Left renal pelvis (tissue), 4 donors: ENCODE measurements at places on chromosomes 7 and 10.

GRCh38 chr7:7962851-7963250, 5.7 kb upstream of the GLCCI1 start:
- DNase-seq = no peak

DNA sequence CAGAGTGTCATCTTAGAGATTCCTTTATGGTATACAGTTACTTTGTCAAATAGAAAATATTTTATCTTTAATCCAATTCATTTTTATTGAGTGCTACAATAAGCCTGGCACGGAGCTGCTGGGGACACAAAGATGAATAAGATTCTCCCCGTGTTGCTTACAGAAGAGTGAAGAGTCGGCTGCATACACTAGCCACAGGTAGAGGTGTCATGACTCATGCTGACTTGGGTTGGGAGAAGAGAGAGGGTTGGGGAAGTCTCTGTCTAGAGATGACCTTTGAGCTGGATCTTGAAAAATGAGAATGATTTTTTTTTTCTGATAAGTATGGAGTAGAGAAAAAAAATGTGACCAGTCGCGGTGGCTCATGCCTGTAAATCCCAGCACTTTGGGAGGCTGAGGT, 289.9 kb upstream of the CELF2 start:
- DNase-seq = no peak

GRCh38 chr7:113873554-113874151, 45.2 kb downstream of the PPP1R3A start:
- DNase-seq = no peak

DNA sequence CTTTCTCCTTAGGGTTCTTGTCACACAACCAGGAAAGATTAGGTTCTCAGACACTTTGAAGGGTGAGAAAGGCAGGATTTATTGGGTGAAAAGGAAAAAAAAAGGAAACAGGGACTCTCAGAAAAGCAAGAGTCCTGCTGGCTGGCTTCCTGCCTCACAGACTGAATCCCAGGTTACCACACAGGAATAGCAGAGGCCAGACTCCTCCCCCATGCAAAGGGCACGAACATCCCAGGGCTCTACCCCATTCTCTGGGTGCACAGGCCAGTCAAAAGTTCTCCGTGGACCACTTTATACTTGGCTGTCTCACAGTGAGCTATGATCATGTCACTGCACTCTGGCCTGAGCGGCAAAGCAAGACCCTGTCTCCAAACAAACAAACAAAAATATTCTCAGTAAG, 42.6 kb downstream of the HOXA1 start:
- DNase-seq = no peak

DNA sequence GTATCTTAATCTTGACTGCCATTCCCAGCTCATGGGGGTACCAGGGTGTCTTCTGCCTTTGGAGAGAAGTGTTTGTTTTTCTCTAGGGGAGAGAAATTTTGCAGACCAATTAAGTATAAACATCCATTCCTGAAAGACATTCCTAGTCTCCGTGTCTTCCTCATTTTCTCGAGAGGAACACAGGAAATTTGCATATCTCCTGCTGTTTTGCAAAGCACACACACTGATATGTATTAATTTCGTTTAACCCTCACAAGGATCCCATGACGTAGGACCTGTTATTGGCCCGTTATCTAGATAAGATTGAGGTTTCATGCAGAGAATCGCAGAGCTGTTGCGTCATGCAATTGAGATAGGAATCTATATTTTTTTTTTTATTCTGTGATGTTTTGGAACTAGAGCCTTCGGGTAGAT, 944 bp downstream of the RHBDD2 start:
- no peak for DNase-seq

DNA sequence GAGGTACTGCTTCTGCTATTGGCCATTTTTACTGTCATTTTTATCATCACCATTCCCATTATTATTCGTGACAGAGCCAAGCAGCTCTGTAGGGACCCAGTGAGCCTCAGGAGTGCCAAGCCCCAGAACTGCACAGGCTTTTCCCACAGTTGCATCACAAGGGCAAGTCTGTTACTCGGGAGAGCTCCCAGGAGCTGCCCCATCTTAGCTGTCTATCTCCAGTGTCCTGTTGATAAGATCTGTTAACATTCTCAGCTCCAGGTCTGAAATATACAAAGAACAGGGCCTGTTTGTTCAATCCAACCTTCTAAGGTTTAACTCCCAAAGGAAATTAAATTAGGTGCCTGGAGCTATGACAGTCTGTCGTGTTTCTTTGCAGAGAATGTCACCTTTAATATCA, 20.2 kb upstream of the TRIM8 start:
- DNase-seq = no peak

- no peak for DNase-seq
Observed at GRCh38 chr10:772227-772637, 82.8 kb upstream of the DIP2C start.

DNA sequence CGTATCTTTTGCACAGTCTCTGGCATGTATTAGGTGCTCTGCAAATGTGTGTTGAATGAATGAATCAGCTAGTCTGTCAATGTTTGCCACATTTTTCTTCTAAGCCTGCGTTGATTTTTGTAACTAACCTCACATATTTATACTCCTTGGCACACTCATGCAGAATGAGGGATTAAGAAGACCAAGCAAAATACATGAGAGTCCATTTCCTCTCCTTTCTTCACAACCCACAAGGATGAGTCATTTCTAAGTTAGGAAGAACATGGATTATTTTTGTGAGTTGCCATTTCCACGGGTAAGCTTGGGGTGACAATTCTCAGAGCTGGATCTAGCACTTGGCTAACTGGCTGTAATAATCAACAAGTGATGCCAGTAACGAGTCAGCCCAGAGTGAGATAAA, 158.8 kb downstream of the TWIST1 start:
- DNase-seq = no peak

GRCh38 chr10:34430685-34431084, 384.4 kb downstream of the PARD3 start:
- DNase-seq = no peak

DNA sequence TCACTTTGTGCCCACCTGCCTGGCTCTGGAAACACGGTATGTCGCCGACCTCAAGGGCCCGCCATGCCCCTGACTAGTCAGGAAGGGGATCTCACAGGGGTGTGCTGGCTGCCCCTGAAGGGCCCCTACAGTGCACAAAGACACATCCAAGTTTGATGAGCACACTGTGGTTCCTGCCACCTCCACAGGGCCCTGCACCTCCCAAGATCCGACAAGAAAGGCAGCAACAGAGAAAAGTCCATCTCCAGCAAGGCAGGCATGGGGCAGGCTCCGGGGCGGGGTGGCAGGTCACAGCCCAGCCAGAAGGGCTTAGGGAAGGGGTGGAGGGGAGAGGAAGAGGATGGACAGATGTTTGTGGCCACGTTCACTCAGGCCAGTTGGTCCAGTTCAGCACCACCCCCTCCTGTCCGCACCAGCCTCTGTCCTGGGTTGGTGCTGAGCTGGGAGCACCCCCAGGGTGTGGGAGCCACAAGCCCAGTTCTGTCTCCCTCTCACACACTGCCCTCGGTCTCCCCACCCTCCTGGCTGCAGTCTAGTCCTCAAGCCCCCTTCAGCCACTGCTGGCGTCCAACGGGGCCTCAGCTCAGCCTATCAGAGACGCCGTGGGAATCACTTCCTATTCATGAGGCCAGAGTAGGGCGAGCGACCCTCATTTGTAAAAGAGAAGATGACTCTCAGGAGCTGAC, 11.5 kb downstream of the DRGX start:
- no peak for DNase-seq

DNA sequence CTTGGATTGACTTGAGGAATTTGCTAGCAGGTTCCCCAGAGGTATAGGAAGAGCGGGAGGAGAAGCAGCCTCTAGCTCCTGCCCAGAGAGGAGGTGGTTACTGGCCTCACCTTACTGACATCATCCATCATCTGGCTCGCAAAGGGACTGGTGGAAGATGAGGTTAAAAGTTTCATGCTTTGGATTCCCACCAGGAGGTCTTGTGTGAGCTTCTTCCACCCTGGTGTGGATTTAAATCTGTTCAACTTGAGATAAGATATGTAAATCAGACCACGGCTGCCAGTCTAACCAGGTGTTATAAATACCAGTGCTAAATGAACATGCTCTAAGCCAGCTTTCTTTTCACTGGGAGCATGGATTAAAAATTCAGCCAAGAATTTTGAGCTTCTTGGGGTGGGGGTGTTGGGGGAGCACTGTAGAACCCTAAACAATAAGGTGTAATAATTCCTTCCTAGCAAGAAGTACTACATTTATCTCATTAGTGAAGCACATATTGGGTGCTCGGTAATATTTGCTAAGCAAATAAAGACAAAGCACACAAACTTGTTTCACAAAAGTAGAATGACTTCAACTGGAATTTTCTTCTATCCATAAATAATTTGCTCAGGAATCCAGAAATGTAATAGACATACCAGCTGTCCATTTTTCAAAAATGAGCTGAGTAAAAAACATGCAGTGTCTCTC, 7.8 kb downstream of the PROSER2 start:
- no peak for DNase-seq

DNA sequence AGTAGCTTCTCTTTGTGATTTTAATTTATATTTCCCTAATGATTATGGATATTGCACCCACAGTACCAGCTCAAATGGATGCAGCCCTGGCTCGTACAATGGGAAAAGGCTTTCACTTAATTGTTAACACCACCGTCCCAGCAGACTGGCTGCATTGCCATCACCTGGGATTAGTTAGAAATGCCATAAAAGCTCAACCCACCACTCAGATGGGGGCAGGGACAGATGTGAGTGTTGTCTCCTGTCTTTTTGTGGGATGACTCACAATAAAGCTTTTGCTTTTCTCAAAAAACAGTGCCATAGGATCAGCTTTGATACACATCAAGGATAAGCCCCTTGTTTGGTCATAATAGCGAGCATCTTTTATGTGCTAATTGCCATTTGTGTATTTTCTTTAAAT, 729.1 kb downstream of the TNS3 start:
- DNase-seq = no peak

DNA sequence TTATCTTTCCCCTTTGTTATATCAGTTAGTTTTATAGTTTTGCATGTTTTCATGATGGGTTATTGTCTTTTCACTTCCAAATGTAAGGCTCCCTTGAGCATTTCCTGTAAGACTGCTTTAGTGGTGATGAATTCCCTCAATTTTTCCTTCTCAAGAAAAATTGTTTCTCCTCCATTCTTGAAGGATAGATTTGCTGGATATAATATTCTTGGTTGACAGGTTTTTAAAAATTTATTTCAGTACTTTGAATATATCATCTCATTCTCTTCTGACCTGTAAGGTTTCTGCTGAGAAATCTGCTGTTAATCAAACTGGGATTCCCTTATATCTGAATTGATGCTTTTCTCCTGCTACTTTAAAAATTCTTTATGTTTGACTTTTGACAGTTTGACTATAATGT, 33.3 kb downstream of the SCART1 start:
- DNase-seq = no peak

- DNase-seq = no peak
Observed at GRCh38 chr10:33612551-33612950, 278.1 kb upstream of the NRP1 start.

DNA sequence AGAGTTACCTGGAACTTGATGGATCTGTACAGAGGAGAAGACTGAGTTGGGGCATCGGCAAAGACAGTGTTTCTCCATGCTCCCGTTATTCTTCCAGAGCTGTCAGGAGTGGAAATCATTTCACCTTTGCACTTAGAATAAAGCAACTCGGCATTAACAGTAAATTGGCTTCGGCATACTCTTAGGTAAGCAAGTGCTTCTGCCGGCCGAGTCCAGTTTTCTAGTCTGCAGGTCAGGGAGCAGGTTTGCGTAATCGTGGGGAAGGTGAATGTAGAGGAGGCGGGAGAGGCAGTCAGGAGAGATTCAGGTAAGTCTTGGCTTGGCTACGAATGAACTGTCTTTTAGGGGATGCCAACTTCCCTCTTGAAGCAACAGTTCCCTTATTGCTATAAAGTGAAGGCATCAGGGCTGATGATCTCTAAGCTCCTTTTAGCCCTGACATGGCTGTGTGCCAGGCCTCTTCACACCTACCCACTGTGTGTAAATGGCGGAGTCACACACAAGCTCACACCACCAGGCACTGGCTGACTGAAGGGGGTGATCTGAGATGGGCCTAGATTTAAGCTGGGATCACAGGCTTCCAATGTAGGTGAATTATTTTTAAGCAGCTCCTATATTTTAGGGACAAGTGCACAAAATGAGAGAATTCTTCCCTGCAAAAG, 127.1 kb downstream of the GATA3 start:
- no peak for DNase-seq

DNA sequence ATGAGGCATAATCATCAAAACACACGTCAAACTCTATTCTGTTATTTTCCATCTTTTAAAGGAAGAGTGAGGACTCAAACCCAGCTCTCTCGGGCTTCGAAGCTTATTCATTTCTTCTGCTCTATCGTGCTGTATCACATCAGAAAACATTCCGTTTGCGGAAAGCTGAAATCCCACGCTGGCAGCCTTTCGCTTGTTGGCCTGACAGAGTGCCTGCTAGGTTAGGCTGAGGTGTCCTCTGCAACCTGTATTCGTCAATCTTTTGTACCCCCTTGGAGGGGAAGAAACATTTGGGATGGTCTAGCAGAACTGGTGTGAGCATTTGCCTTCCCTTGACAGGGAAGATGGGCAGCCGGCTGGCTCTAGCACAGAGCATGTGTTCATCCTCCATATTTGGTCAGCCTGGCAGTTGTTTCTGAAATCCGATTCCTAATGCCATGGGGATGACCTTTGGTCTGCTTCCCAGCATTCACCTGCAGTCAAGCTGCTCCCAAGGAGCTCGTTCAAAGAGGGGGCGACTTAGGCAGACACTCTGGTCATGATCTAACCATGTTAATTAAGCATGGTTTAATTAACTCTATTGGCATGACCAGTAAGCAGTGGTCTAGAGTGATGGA, 55.2 kb downstream of the TACC2 start:
- DNase-seq = peak; percentile 57

- no peak for DNase-seq
Observed at GRCh38 chr10:122293156-122293960, 22.3 kb downstream of the BTBD16 start.

DNA sequence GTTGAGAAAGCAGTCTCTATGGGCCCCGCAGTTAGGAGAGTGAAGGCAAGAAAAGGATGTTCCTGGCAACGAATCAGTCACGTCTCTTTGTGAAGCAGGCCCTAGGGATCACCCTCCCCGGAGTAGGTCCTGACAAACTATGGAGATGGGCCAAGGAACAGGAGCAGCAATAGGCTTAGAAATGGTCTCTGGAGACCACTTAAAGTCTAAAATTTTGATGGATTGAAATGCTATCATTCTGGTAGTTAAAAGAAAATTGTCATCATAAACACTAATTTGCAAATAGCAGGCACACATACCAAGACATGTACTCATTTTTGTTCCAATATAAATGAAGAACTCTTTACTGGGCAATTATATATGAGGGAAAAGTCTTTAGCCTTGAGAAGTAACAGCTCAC, 123.5 kb downstream of the ITGB8 start:
- no peak for DNase-seq

- no peak for DNase-seq
Observed at GRCh38 chr10:20877554-20877953, 19.6 kb downstream of the NEBL start.

DNA sequence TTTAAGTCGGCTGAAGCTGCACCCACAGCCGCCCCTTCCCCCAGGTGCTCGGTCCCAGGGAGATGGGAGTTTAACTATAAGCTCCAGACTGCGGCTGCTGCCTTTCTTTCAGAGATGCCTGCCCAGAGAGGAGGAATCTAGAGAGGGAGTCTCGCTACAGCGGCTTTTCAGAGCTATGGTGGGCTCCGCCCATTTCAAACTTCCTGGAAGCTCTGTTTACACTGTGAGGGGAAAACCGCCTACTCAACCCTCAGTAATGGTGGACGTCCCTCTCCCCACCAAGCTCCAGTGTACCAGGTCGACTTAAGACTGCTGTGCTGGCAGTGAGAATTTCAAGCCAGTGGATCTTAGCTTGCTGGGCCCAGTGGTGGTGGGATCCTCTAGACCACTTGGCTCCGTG, 135.4 kb downstream of the CXCL12 start:
- DNase-seq = no peak

- no peak for DNase-seq
Observed at GRCh38 chr10:58919927-58920654, 256.4 kb upstream of the PHYHIPL start.
